ENCODE measurements at places on chromosomes 16 and 17.
A peak's percentile ranks its signal among the peaks of the same experiment; 100 is the strongest.

GRCh38 chr17:81162491-81162890, 2.8 kb upstream of the PVALEF start:
- DNase-seq, result no peak

DNA sequence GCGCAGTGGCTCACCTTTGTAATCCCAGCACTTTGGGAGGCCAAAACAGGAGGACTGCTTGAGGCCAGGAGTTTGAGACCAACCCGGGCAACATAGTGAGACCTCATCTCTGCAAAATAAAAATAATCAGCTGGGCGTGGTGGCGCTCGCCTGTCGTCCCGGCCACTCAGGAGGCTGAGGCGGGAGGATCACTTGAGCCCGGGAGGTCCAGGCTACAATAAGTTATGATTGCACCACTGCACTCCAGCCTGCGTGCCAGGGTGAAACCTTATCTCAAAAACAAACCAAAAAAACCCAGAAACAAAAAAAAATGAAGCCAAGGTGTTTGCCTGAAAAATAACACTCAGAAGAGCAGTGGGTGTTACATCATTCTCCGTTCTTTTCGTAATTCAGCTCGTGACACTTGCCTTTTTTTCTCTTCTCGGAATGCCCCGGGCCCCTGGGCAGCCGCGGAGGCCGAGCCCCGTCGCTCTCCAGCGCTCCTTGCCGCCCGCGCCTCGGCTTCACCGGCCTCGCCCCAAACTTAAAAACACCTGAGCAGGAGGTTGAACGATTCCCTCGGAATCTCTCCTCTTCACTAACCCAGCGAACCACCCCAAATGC, 17.0 kb downstream of the PRCD start:
- DNase-seq, result peak; percentile 34

DNA sequence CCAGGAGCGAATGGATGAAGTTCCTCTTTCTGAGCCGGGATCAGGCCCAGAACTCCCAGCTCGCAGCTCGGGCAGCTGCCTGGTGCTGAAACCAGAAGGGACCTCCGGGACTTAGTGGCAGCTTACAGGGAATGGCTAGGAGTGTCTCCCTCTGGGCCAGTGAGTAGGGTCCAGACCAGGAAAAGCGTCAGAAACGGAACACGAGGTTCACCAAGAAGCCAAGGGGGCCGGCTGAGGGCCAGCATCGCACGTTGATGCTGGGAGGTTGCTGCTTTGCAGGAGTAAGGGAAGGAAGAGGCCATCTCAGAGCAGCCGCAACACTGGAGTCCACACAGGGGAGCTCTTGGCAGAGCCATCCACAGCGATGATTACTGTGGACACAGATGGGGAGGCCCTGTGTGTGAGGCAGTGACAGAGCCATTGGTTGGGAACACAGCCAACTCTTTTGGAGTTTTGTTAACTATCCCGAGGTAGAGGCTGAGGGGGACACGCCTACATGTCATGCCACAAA, 74.0 kb upstream of the CREBBP start:
- no peak for DNase-seq

DNA sequence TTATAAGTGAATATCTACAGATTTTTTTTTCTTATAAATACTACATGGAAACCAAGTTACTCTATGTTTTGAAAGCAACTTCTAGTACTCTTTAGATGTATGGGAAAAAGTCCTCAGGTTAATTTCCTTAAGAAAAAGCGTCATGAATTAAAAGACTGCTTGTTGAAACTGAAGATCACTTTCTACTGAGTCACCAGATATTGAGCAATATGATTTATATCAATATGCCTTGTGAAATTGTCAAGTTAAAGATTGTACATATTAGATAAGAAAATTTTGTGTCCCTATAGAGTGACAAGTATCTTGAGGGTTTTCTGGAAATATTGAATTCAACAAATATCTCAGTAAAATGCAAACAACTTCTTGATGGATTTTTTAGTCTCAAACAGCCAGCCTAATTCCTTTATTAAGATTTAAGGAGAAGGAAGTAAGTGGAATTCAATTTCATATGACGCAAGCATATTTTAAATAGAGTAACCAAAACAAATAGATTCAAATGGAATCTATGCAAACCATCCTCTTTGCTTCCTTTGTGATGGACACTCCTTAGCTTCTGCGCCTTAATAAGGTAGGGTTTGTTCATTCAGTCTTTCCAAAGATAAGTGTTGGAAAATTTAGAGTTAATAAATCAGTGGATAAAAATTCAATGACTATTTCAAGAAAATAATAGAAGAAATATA, 16.6 kb downstream of the KRT12 start:
- DNase-seq, result no peak

- DNase-seq, result no peak
These were observed 474.4 kb downstream of the SLC39A11 start for GRCh38 chr17:72618001-72618509.

GRCh38 chr17:57550016-57550415, 195.1 kb downstream of the CCDC182 start:
- DNase-seq, result no peak

- peak; percentile 80 for DNase-seq
These were observed 30.0 kb upstream of the RNF43 start for GRCh38 chr17:58447039-58447975.

GRCh38 chr16:54178478-54178976, 108.1 kb downstream of the IRX3 start:
- no peak for DNase-seq

GRCh38 chr17:54177606-54178308, 355.0 kb downstream of the KIF2B start:
- no peak for DNase-seq

- DNase-seq, result no peak
These were observed at the start of gene SLC9A5 for GRCh38 chr16:67248401-67249177. Gene SLC9A5, plus strand, starts transcription at chr16:67248979. Its CDS starts 36 bp downstream, at chr16:67249015.

- DNase-seq, result no peak
These were observed 10.3 kb downstream of the MYCBPAP start for GRCh38 chr17:50518384-50519023.

- DNase-seq, result no peak
These were observed 88.9 kb downstream of the C16orf78 start for GRCh38 chr16:49462362-49462988.

DNA sequence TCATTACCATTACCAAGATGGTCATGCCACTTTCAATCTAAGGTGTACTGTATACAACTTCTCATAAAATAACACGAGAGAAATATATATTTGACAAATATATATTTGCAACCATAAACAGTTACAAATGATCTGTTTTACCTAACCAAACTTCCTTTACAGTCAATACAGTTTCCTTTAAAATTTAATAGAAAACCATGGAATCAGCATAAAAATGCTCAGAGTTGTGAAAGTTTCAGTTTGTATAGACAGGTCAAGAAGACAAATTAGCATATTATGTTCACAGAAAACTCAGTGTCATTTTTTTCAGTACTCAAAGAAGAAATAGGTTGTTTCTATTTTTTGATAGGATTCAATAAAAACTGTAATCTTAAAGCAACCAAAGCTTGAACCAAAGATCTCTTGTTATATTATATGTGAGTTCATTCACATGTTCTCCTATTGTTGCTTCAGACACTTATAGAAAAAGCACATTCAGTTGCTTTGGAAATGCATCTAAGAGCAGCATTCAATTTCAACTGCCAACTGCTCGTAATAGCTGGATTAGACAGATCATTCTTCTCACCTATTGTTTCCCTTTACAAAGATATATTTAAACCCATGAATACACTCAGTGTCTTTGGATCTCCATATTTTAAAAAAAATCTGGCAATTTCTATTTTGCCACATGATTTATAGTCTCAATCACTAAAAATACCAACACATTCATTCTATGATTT, 15.1 kb downstream of the SSH2 start:
- DNase-seq, result no peak

DNA sequence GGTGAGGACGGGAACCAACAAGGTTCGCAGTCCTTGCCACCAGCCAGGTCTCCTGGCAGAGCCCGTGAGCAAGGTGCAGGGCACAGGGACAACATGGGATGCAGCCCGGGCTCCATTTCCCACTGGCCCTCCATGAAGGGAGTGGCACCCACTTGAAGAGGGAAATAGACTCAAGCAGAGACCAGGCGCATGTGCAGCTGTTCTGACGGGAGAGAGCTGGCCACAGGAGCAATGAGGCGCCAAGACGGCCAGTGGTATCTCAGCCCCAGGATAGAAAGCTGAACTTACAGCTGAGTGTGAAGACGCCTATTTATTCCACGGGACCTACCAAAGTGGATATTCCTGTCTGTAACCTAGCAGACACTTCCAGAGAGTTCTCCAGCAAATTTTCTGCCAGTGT, 8.2 kb upstream of the FOXJ1 start:
- DNase-seq, result no peak

DNA sequence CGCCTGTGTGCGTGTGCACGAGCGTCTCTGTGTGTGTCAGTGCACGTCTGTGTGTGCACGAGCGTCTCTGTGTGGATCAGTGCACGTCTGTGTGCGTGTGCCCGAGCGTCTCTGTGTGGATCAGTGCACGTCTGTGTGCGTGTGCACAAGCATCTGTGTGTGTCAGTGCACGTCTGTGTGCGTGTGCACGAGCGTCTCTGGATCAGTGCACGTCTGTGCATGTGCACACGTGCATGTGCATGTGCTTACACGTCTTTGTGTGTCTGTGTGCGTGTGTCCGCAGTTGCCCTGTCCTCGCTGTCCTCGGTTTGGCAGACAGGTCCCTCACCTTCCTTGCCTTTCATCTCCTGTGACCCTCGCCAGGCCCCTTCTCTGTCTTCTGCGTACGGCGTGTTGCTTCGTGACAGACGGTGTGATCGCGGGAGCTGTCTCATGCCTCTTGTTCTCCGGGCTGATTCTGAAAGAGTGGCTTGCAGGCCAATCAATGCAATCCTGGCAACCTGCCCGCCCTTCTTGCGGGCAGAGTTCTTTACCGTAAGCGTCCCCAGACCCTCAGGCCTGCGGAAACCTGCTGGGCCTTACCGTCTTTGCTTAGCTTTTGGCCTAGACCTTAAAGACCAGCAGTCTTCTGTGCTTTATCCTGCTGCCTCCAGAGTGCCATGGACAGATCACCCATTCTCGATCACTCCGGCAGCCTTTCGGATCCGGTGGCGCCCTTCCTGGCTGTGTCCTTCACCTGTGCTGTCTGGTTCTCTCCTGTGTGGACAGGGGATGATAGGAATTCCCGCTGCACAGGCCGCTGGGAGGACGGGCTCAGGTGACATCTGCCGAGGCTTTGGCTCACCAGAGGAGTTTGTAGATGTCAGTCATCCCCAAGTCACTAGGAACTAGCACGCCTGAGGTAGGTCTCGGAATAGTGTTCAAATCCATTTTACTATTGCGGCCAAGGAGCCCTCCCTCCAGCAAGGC, 18.5 kb downstream of the MLYCD start:
- no peak for DNase-seq

GRCh38 chr16:72942021-72942420, 105.9 kb downstream of the ZFHX3 start:
- no peak for DNase-seq

DNA sequence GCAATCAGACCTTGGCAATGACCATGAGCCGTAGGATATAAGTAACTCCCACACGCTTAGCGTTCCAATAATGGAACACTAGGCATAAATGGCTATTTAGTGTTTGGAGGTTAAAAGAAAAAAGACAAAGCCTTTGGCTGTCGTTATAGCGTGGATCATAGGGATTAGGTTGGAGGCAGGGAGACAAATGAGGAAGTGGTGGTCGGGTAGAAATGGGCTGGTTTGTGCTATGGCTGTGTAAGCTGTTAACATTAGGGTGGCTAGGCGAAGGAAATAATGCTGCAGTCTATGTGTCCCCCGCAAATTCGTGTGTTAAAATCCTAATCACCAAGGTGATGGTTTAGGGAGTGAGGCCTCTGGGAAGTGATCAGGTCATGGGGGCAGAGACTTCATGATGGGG, 120.4 kb upstream of the IRX6 start:
- no peak for DNase-seq

DNA sequence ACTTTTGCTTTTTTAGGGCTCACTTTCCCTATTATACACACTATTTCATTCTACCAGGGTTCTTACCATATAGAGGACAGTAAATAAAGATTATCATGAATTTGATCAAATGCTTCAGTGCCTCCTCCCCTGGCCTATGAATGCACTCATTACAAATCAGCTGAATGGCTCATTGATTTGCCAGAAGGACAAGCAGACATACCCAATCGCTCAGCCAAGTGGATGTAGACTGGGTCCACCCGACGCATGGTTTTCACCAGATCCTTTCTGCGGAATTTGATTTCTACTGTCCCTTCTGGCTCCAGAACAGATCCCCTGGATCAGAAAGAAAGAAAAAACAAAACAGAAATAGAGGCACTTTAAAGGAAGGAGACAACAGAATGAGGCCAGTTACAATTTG, 162.6 kb downstream of the AATF start:
- no peak for DNase-seq

DNA sequence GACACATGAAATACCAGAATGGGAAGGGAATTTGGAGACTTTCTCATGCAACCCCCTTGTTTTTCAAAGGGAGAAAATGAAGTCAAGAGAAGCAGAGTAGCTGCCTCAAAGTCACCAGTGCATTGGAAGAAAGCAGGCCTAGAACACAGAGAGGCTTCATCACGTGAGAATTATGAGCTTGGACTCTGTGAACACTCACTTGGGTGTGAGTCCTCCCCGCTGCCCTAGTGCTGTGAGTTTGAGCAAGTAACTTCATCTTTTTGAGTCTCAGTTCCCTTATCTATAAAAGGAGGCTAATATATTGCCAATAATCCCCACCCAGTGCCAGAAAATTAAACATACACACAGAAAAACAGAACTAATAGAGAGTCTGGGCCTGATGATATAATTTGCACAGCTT, 315.8 kb downstream of the XYLT1 start:
- no peak for DNase-seq

DNA sequence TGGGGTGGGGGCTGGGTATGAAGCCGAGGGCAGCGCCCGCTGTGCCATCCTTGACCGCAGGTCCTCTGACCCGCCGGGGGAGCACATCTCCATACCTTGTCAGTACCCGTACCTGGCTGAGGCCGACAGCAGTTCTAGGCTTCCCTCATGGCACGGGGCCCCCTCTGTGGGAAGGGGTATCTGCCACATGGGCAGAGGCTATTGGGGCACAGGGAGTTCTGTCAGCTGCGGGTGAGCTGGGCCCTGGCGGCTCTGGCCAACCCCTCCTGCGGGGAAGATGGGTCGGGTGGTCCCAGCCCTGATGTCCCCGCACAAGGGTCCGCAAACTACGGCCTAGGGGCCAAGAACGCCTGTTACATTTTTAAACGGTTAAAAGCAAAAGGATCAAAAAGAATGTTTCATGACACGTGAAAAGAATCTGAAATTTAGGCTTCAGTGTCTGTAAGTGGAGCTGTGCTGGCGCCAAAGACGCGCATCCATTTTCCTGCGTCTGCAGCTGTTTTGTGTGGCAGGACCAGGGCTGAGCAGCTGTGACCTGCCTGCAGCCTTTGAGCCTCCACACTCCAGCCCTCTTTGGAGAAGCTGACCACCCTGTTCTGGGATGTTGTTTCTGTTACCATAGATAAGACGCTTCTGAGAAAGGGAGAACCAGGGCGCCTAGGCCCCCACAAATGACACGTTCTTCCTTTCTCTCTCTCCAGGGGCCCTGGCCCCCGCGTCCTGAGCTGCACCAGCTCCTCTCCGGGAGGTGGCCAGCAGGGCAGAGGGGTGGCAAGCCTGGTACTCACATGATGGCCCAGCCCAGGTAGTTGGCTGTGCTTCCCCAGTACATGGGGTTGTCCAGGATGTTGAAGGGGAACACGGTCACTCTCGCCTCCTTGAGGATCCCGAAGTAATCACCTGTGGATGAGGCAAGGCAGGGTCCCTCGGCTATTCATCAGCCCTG, 12.7 kb upstream of the RASD1 start:
- peak; percentile 9 for DNase-seq

All from hematopoietic multipotent progenitor cell treated with erythropoietin and hydrocortisone succinate and interleukin-3 and kit ligand, for 15 days (in vitro differentiated cells).